Spinal cord (tissue), 10 donors: ENCODE measurements at places on chromosomes 4 and X. TPM values are rescaled to one million over a fixed set of nuclear protein-coding genes. Genes with fewer than 3 reads are reported as not detected.

The MAGEE1 gene
- total RNA-seq = 7.1 TPM

The SPP1 gene
- total RNA-seq = 532 TPM

The FABP2 gene
- not detected for total RNA-seq

The ODAPH gene
- not detected for total RNA-seq

The CTAG1B gene
- total RNA-seq = not detected

The NWD2 gene
- 10.3 TPM for total RNA-seq

The ADAMTS3 gene
- 5.8 TPM for total RNA-seq

The ZNF630 gene
- 4.7 TPM for total RNA-seq

The ADH1A gene
- total RNA-seq = not detected

The APBB2 gene
- 97.7 TPM for total RNA-seq

The LCORL gene
- total RNA-seq = 63.5 TPM

The PRR27 gene
- not detected for total RNA-seq

The SLC9A7 gene
- total RNA-seq = 15.4 TPM

The TRAPPC11 gene
- 68.3 TPM for total RNA-seq

The FRG2 gene
- not detected for total RNA-seq

The LRCH2 gene
- 8.5 TPM for total RNA-seq

The FAM184B gene
- 6.8 TPM for total RNA-seq

The TSPAN7 gene
- total RNA-seq = 177 TPM

The MSANTD1 gene
- total RNA-seq = 2.3 TPM

The UBE2A gene
- 46.6 TPM for total RNA-seq

The PTTG2 gene
- total RNA-seq = not detected

The COL4A5 gene
- 87.2 TPM for total RNA-seq

The CT55 gene
- total RNA-seq = 0.17 TPM

The RBBP7 gene
- total RNA-seq = 149 TPM

The MAGEA2B gene
- not detected for total RNA-seq

The BTC gene
- 3.7 TPM for total RNA-seq

The ABCE1 gene
- total RNA-seq = 117 TPM

The ZMAT1 gene
- total RNA-seq = 14.8 TPM

The NFXL1 gene
- 13.3 TPM for total RNA-seq

The PWWP3B gene
- total RNA-seq = 3.7 TPM

The RPS6KA6 gene
- total RNA-seq = 7.1 TPM

The BBS12 gene
- 9.8 TPM for total RNA-seq

The QRFPR gene
- total RNA-seq = 4.4 TPM

The VSIG4 gene
- 29.8 TPM for total RNA-seq

The KLHL4 gene
- total RNA-seq = 13.5 TPM

The GYG2 gene
- 26.1 TPM for total RNA-seq
